ENCODE measurements at places on chromosomes 5 and 9. TPM values are rescaled to one million over a fixed set of nuclear protein-coding genes. Genes with fewer than 3 reads are reported as not detected.

The INSYN2B gene
- 0.71 TPM for total RNA-seq

The ZNF169 gene
- total RNA-seq = 1.6 TPM

The TSLP gene
- not detected for total RNA-seq

The ZDHHC11B gene
- total RNA-seq = 1.6 TPM

The HMMR gene
- 28.1 TPM for total RNA-seq

The UHRF2 gene
- 31.7 TPM for total RNA-seq

The ADRA1B gene
- total RNA-seq = 16.4 TPM

The ACSL6 gene
- total RNA-seq = not detected

The CRHBP gene
- total RNA-seq = not detected

The RAI14 gene
- 58.8 TPM for total RNA-seq

The BARX1 gene
- 12.3 TPM for total RNA-seq

The SV2C gene
- not detected for total RNA-seq

The OR1Q1 gene
- not detected for total RNA-seq

The PCDHA4 gene
- 2.2 TPM for total RNA-seq

The THBS4 gene
- not detected for total RNA-seq

The RAD1 gene
- total RNA-seq = 27.9 TPM

The PHF24 gene
- 0.08 TPM for total RNA-seq

The IRGM gene
- not detected for total RNA-seq

The SLC34A1 gene
- not detected for total RNA-seq

The ANXA2R gene
- 4.1 TPM for total RNA-seq

The MYMK gene
- not detected for total RNA-seq

The SELENOP gene
- 0.49 TPM for total RNA-seq

The SETX gene
- 20.1 TPM for total RNA-seq

The AGXT2 gene
- total RNA-seq = not detected

The RIGI gene
- total RNA-seq = 2.4 TPM

The MARCOL gene
- total RNA-seq = not detected

The ZCCHC9 gene
- total RNA-seq = 28.1 TPM

The CNTNAP3B gene
- total RNA-seq = 16.8 TPM

The TUSC1 gene
- 6.2 TPM for total RNA-seq

The ARRDC3 gene
- 9.1 TPM for total RNA-seq

The GALT gene
- 17.6 TPM for total RNA-seq

The FBP1 gene
- total RNA-seq = not detected

The PTGES gene
- 205 TPM for total RNA-seq

The EIF4E1B gene
- total RNA-seq = not detected

The ANKRD20A1 gene
- 1.5 TPM for total RNA-seq
